ENCODE measurements at places on chromosomes 6 and 20.

DNA sequence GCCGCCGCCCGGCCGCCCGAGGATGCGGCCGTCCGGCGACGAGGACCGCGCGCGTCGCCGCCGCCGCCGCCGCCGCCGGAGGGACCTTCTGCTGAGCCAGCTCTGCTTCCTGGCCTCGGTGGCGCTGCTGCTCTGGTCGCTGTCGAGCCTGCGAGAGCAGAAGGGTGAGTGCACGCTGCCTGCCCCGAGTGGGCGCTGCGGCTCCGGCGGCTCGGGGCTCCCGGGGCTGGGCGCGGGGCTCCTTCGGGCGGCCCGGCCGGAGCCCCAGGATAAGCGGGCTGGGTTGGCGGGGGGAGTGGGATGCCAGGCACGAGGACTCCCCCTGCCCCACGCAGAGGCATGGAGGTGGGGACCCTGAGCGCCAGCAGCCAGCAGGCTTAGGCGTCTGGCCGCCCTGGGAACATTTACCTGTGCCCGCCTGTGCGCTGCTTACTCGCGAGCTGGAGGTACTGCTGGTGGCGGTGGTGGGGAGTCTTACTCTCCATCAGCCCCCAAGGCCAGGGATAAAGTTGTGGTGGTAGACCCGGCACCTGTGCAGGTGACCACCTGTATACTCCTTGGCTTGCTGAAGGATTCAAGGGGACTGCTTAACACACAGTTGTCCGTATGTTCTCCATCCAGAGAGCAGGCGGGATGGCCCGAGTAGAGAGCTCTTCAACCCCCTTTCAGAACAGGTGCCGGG is 520 bp downstream of the SLC24A3 start:
- no peak overlapping the region for H3K27ac ChIP-seq
- H3K27me3 ChIP-seq = no peaks in the 10 kb centered on the region
- no peaks in the 10 kb centered on the region for H3K4me1 ChIP-seq
- no peaks in the 10 kb centered on the region for H3K36me3 ChIP-seq

DNA sequence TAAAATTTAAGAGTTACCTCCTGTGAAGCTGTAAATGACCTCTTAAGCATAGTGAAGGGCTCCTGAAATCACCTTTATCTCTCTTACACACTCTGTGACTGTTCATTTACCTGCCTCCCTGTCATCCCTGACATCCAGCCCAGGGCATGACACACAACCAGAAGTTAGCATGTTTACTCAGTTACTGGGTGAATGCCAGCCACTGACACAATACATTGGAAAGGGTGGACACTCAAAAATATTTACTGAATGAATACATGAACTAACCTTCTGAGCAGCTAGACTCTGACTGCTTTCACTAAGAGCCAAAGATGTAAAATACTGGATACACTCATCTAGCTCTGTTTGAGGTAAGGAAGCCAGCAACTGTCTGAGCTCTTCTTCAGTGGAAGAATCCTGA is 25.3 kb downstream of the SERAC1 start:
- H3K36me3 ChIP-seq = no peaks in the 10 kb centered on the region
- DNase-seq = no peak
- H3K27ac ChIP-seq = no peak overlapping the region
- H3K4me1 ChIP-seq = no peaks in the 10 kb centered on the region
- H3K27me3 ChIP-seq = no peaks in the 10 kb centered on the region

DNA sequence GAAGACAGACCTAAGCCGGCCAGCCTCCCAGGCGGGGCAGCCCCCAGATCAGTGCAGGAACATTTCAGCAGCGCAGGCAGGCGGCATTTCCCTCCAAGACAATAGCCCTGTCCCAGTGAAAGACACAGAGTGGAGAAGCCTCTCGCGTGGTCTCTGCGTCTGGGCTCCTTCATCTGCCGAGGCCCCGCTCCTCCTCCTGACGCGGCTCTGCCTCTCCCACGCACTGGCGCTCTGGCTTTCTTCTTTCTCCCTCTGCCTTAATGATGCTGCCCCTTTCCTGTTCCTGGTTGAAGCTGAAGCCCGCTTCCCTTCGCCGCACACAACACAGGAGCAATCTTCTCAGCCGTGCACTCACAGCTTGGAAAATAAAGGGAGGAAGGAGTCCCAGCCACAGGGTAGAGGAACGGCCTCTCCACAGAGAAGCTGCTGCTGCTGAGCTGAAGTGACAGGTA is 347.5 kb downstream of the CDH4 start:
- no peak overlapping the region for H3K27ac ChIP-seq
- H3K4me3 ChIP-seq = no peak overlapping the region
- H3K27me3 ChIP-seq = no peaks in the 10 kb centered on the region
- no peak for DNase-seq
- no peaks in the 10 kb centered on the region for H3K36me3 ChIP-seq

DNA sequence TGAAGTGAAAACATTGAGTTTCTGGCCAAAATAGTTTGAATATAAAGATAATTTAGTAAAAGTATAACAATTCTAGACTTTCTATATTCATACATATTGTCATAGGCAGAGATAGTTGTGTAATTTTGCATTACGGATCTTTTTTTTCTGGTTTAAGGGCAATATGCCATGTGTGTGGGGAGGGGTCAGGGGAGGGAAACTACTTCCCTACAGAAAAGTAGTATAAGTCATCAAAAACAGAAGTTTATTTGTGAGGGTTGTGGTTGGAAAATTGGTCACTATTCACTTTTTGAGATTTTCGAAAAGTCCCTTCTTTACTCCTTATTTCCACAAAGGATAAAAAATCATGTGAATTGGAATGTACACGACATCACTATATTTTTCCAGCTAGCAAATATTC is 288.2 kb upstream of the PREP start:
- DNase-seq = no peak
- H3K4me3 ChIP-seq = no peak overlapping the region
- H3K27me3 ChIP-seq = no peaks in the 10 kb centered on the region
- H3K4me1 ChIP-seq = no peaks in the 10 kb centered on the region

- H3K27ac ChIP-seq = no peak overlapping the region
- DNase-seq = no peak
- H3K27me3 ChIP-seq = no peaks in the 10 kb centered on the region
- H3K36me3 ChIP-seq = no peaks in the 10 kb centered on the region
Measured at GRCh38 chr6:9335431-9335830, 900.1 kb upstream of the SLC35B3 start.

- H3K27ac ChIP-seq = no peak overlapping the region
- no peak for DNase-seq
- no peaks in the 10 kb centered on the region for H3K27me3 ChIP-seq
- no peaks in the 10 kb centered on the region for H3K36me3 ChIP-seq
- H3K4me3 ChIP-seq = no peak overlapping the region
Measured at GRCh38 chr6:41345901-41346300, 10.5 kb downstream of the NCR2 start.

- H3K36me3 ChIP-seq = no peaks in the 10 kb centered on the region
- no peak overlapping the region for H3K27ac ChIP-seq
- H3K27me3 ChIP-seq = no peaks in the 10 kb centered on the region
- DNase-seq = no peak
- no peak overlapping the region for H3K4me3 ChIP-seq
Measured at GRCh38 chr6:161745594-161746141, 471.8 kb upstream of the AGPAT4 start.

DNA sequence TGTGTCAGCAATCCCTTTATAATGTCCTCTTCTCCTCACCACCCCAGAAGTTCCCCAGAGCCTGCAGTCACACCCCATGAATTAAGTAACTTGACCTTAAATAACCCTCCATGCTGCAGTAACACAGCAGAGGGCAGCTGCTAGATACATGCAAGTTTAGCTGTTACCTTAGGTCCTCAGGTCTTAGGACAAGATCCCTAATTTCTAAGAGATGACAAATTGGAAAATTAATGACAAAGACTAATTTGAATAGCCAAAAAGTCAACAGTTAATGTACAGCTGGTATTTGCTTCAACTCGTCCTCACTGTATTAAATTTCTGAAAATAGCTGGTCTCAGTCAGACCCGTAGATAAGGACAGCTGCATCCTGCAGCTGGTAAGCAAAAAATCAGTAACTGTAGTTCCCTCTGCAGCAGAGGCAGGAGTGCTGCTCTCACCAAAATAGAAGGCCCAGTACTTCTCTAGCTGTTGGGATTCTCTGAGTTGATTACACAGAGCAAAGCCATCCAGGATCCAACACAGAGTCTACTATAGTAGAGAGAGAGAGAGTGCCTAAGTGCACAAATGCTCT is 62.4 kb downstream of the TNFRSF21 start:
- no peak for DNase-seq
- no peak overlapping the region for H3K27ac ChIP-seq
- H3K36me3 ChIP-seq = no peaks in the 10 kb centered on the region
- H3K4me1 ChIP-seq = no peaks in the 10 kb centered on the region

DNA sequence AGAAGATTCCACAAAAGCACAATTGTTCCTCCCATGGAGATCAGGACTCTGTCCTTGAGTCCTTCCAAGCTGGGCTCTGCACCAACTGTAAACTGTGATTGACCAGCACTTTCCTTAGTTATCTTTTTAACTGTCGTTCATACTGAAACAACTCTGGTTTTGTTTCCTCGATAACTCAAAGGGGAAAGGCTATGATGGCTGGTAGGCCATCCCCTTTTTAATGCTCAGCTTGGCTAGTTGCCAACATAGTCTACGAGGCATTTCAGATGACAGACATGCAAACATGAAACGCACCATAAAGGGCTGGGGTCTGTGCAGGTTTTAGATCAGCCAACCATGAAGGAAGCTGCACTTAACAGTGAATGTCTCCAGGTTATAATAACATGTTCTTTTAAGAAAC is 497.1 kb upstream of the ARID1B start:
- H3K4me3 ChIP-seq = no peak overlapping the region
- H3K27me3 ChIP-seq = no peaks in the 10 kb centered on the region
- no peak overlapping the region for H3K27ac ChIP-seq
- no peak for DNase-seq
- no peaks in the 10 kb centered on the region for H3K36me3 ChIP-seq
- no peaks in the 10 kb centered on the region for H3K4me1 ChIP-seq

GRCh38 chr20:45072066-45072465 is 28.9 kb downstream of the KCNS1 start:
- DNase-seq = no peak
- H3K27ac ChIP-seq = no peak overlapping the region
- H3K4me3 ChIP-seq = no peak overlapping the region
- H3K27me3 ChIP-seq = no peaks in the 10 kb centered on the region

- H3K27ac ChIP-seq = no peak overlapping the region
- H3K36me3 ChIP-seq = no peaks in the 10 kb centered on the region
- peak overlapping the region; percentile 62 for H3K4me3 ChIP-seq
- DNase-seq = peak; percentile 48
- no peaks in the 10 kb centered on the region for H3K27me3 ChIP-seq
Measured at GRCh38 chr20:62642666-62643520, 590 bp downstream of the SLCO4A1 start.

DNA sequence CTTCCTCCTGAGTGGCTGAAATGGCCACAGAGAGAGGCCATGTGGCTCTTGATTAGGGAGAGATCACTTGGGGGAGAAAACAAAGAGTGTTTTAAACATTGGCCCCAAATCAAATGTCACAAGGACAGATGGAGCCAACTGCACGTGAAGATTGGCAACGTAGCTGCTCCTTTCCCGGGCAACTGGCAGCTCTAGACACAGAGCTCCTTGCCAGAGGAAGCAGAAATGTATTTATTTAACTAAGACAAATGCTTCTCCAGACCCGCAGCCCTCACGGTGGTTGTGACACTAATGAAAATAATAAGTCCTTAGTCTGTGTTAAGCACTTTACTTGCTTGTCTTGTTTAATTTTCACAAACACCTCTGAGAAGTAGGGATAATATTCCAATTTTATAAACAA is 49.6 kb upstream of the DSN1 start:
- no peaks in the 10 kb centered on the region for H3K27me3 ChIP-seq
- no peak for DNase-seq
- no peaks in the 10 kb centered on the region for H3K4me1 ChIP-seq
- no peak overlapping the region for H3K4me3 ChIP-seq
- no peaks in the 10 kb centered on the region for H3K36me3 ChIP-seq

GRCh38 chr20:43160941-43161340 is 28.8 kb downstream of the PTPRT start:
- H3K27ac ChIP-seq = no peak overlapping the region
- H3K4me1 ChIP-seq = no peaks in the 10 kb centered on the region

DNA sequence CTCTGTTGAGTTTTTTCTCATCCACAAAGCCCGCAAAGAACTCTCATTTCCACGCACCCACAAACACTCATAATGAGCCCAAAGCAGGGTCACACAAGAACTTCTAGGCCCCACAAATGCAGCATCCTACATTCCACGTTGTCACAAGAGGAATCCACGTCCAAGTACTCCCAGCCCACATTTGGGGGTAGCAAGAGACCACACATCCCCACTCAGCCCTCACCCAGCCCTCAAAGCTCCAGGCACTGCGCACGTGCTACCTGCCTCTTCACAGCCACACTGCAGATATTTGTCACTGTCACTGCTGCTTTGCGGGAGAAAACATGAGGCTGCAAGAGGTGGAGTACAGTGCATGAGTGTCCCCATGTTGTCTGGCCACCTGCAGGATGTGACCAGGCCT is 187.6 kb upstream of the CDYL start:
- no peak overlapping the region for H3K4me3 ChIP-seq
- no peak for DNase-seq
- no peaks in the 10 kb centered on the region for H3K27me3 ChIP-seq
- H3K36me3 ChIP-seq = no peaks in the 10 kb centered on the region

DNA sequence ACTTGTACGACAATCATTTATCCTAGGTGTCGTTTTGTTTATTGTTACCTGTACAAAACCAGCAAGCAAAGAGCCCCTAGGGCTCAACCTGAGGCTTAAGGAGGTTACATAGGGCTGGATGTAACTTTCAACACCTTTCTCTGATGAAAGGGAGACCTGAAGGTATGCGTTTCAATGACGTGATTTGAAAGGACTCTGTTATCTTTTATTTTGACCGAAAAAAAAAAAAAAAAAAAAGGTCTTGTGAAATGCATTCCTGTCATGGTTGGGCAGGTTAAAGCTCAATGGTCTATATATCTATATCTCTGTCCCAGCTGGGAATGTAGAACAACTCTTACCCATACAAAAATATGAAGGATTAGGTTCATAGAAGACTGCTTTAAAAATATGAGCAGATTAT is 78.7 kb upstream of the SASH1 start:
- no peak overlapping the region for H3K27ac ChIP-seq
- no peaks in the 10 kb centered on the region for H3K4me1 ChIP-seq
- H3K27me3 ChIP-seq = no peaks in the 10 kb centered on the region

DNA sequence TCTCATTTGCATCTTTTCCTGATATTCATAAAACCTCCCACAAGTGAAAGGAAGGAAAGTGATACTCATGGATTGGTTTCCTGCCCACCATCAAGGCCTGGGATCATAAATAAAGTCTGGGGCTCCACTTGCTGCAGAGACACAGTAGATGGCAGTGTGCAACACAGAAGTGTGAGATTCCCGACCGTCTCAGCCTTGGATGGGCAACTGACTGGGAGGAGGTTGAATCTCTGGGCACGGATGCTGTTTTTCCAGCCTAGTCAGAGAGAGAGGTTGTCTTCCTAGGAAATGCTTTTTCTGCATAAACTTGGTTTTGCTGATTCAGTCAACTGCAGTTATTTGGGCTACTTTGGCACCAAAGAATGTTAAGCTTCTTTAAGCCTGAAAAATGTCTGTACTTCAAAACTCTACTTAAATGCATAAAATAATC is 9.9 kb upstream of the RFPL4B start:
- H3K27me3 ChIP-seq = no peaks in the 10 kb centered on the region
- DNase-seq = no peak
- no peaks in the 10 kb centered on the region for H3K4me1 ChIP-seq
- no peak overlapping the region for H3K27ac ChIP-seq

GRCh38 chr20:1881240-1881835 is 13.9 kb upstream of the SIRPA start:
- no peaks in the 10 kb centered on the region for H3K36me3 ChIP-seq
- no peak overlapping the region for H3K4me3 ChIP-seq
- no peak for DNase-seq
- H3K27ac ChIP-seq = no peak overlapping the region
- H3K4me1 ChIP-seq = no peaks in the 10 kb centered on the region
